Stimulated activated CD8-positive, alpha-beta memory T cell treated with anti-CD3 and anti-CD28 coated beads, Interleukin-4, amount 100 ng/mL, for 4 hours (primary cell): ENCODE measurements at places on chromosomes 5 and 9.

DNA sequence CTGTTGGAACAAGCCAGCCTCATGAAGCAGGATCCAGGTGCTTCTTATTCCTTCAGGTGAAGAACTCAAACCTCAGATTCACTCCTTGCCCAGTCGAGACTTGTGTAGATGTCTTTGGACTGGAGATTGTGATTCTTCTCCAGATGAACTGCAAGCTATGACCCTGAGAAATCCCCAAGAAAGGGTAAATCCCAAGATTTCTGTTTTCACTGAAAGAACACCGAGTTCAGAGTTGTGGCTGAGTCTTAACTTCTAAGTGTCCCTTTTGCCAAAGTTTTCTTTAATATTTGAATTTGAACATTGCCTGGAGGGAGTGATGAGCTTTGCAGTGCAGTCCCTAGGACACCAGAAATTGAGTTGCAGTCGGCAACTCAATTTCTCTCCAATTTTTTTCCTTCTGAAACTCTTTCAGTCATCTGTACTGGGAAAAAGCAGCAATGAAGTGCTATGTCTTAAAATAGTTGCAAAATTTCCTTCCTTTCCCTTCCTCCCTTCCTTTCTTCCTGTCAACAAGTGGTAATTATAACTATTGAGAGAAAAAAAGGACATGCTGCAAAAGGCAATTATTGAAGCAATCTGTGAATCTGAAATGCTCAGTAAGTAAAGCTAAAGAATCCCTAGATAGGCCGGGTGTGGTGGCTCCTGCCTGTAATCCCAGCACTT, 56.1 kb downstream of the ANKRD55 start:
- DNase-seq, result no peak

GRCh38 chr9:36594213-36594612, 21.5 kb downstream of the MELK start:
- DNase-seq, result no peak

GRCh38 chr9:21875893-21876292, 73.5 kb downstream of the MTAP start:
- no peak for DNase-seq

GRCh38 chr5:116315531-116315930, 230.7 kb downstream of the COMMD10 start:
- no peak for DNase-seq
